ENCODE measurements at places on chromosomes 3 and 15.

- no peak for DNase-seq
Observed at GRCh38 chr3:56860351-56860750, 58.6 kb upstream of the ARHGEF3 start.

DNA sequence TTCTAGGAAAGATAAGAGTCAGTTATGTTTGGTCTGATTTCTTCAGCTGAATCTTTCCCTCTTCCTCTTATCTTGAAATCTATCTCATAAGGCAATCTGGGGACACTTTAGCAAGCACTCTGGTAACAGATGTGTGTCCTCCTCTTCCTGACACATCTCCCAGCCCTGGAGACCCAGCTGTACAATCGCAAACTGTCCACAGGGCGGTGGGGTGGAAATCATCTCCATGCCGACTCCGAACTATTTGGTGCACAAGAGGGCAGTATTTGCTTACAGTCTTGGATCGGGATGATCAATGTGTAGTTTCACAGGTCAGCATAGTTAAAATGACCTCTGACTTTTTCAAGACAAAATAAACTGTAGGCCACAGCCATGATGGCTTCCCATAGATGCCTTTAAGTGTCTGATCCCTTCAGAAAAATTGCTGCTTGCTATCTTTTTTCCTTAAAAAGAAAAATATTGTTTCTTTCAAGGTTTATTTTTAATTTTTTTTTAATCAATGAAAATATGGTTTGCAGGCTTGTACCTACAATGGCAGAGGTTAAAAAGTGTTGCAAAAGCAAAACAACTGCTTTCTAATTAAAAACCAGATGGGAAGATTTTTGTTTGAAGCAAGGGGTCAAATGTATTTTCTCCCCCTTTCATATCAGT is 17.7 kb downstream of the EEFSEC start:
- DNase-seq, result no peak

GRCh38 chr3:20648294-20648693 is 462.3 kb upstream of the SGO1 start:
- DNase-seq, result no peak

DNA sequence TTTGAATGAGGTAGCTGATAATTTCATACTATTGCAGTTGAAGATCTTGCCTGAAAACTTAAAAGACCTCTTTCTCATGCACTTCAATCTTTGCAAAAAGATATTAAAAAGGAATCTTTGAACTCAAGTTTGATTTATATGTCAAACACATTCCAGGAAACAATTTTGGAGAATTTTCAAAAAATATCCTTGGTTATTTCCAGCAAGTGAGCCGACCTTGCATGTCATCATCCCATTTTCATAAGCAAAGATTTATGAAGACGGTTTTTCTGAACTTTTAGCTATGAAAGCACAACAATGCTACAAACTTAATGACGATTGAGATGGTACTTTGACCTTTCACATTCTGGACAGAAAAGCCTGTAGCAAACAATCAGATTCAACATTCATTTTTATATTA is 95.6 kb downstream of the RFX7 start:
- no peak for DNase-seq

DNA sequence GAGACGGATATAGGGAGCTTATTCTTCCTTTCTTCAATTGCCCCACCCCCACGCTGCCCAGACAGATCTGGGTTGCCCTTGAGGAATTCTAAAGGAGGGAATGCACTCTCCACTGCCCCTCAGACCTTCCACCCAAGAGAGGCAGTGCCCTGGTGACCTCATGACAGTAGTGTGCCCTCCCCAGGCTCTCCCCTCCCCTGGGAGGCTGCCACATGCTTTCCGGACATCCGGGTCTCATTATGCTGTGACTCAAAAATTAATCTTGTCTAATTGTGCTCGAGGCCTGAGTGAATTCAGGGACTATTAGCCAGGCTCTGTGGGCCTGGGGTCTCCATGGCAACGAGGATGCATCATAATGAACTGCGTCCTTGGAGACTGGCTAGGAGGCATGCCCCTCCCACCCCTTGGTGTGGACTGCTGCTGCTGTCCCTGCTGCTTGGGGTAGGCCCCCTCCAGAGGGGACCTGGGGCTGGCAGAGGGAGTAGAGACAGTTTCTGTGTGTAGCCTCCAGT is 20.8 kb downstream of the CORO2B start:
- no peak for DNase-seq

DNA sequence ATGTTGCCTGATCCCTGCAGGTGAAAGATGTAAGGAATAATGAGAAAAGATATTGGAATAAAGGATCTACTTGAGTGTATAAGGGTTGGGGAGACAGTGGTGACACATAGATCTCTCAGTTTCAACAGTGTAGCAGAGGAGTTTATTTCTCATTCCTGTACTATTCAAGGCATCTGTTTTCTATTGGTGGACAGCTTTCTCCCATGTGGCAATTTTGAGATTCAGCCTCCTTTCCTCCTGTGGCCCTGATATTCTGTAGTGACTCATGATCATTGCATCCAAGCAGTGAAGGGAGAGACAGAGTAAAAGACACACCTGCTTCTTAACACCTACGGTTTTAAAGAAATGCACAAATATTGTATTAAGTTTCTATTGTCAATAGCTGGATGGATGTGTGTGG is 327.6 kb downstream of the GRM7 start:
- no peak for DNase-seq

DNA sequence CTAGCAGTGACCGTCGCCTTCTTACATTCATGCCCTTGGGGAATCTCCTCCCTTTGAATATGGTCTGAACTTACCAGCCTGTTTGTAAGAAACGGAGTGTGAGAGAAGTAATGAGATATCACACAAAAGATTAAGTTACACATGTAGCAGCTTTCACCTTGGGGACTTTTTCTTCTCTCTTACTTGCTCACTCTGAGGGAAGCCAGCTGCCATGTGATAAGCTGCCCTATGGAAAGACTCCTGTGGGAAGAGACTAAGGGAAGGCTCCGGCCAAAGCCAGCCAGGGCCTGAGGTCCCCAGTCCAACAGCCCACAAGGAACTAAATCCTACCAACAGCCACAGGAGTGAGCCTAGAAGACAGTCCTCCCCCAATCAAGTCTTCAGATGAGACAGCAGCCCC is 190.4 kb upstream of the TSC22D2 start:
- no peak for DNase-seq

GRCh38 chr15:92747047-92747446 is 91.5 kb upstream of the FAM174B start:
- no peak for DNase-seq

GRCh38 chr3:54014067-54014466 is 108.3 kb upstream of the CACNA2D3 start:
- DNase-seq, result no peak

DNA sequence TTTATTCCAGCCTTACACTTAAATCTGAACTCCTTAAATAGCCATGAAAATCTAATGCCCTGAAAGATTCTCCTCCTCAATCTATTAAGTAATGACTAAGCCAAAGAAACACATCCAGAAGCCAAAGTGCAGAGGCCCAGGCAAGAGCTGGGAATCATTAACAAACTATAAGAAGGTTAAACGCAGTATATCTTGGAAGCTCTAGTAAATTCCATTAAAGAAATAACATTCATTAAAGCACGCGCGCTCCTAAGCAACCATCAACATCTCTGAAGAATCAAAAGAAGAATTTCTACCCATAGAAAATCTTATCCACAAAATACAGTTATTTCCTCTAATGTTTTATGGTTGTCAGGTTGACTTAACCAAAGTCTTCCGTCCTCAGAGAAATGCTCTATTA is 29.5 kb downstream of the MB21D2 start:
- no peak for DNase-seq

- no peak for DNase-seq
Observed at GRCh38 chr3:177804646-177805045, 607.4 kb upstream of the TBL1XR1 start.

GRCh38 chr3:123339302-123339701 is 109.6 kb downstream of the ADCY5 start:
- no peak for DNase-seq

DNA sequence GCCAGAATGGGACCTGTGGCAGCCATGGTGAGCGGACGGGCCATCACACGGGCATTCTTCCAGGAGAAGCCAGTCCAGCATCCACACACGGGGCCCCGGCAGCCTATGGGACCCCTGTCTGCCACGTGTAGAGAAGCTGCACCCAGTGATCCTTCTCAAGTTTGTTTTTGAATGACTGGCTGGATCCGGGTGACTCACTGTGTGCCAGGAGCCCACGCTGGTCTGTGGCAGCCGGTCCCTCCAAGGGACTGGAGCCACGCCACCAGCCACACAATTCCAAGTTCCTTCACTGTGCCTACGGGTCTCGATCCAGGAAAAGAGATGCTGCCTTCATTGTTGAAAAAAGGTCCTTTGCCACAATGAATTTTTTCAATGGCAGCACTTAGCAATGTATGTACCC is 58.1 kb downstream of the ATP10A start:
- no peak for DNase-seq

DNA sequence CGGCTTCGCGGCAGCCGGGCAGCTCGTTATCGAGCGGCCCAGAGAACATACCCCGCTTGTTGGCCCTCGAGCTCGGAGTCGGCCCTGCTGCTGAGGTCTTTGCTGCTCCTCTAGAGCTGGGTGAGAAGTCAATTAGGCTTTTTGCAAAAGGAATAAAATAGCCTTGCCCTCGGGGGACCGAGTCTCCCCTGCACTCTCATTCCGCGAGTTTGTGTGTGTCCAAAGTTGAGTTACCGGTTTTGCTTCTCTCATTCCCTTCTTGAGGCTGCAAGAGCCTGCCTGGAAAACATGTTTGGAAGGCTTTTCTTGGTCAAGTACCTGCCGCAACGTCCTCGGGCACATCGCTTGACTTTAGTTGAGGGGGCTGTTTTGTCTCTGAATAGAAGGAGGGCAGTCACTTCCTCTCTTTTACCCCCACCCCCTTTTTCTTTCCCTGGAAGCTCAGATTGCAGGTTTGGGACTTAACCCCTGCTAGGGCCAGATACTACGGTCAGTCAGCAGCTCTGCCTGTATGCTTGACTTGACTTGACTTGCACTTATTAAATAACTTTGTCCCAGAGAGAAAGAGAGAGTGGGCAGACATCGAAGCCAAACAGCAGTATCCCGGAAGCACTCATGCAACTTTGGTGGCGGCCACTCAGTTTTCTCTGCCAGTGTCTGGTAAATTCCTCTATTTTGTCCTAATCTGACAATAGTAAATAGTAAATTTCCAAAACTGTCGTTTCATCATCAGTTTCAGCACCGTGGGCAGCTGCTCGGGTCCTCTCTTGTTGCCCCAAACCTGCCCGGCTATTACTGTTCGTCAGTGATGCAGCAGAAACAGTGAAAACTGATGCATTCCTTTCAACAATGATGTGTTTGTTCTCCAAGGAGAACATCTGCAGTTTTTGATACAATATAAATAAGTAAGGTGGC is 609 bp downstream of the RNF13 start:
- no peak for DNase-seq

GRCh38 chr15:57591237-57591821 is 375 bp upstream of the MYZAP start:
- DNase-seq, result no peak

GRCh38 chr3:33722626-33723370 is 4.7 kb upstream of the CLASP2 start:
- no peak for DNase-seq

DNA sequence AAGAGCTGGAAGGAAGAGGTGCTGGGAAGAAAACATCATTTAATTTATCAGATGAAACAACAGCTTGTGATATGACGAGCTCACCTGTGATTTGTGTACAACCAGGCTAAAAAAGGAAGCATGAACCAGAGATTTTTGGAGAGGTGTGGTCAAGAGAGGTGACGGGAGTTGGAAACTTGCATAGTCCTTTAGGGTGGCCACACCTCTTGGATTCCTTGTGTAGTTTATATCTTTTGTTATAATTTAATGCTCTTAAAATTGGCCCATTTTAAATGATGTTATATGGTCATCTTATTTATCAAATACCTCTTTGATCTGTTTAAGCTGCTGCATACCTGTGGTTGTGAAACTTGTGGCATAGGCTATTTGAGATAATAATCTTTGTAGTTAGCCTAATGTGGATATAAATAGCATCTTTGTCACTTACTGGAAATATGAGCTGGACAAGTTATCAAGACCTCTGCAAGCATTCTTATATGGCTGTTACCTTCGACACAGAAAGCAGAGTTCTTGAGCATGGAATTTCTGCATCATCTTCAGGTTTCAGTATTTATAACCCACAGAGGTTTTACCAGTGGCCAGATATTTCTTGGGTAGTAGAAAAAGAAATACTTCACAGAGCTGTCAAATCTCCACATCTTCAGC is 49.1 kb downstream of the IL1RAP start:
- DNase-seq, result no peak

- peak; percentile 21 for DNase-seq
Observed at GRCh38 chr3:88003115-88003755, 55.6 kb downstream of the CGGBP1 start.

DNA sequence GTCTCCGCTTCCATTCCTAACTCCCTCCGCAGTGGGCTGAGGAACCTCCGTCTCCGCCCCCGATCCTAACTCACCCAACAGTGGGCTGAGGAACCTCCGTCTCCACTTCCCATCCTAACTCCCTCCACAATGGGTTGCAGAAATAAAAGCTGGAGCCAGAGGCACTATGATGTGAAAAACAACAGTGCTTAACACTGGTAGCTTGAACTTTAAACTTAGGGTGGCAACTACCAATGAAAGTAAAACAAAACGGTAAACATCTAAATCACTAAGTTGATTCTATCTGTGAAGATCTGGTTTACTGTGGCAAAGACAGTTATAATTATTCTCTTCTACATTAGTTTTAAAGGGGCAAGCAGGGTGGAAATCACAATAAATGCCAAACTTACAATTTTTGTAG is 25.9 kb upstream of the GP5 start:
- no peak for DNase-seq

- no peak for DNase-seq
Observed at GRCh38 chr3:57822686-57823085, 66.6 kb downstream of the SLMAP start.

DNA sequence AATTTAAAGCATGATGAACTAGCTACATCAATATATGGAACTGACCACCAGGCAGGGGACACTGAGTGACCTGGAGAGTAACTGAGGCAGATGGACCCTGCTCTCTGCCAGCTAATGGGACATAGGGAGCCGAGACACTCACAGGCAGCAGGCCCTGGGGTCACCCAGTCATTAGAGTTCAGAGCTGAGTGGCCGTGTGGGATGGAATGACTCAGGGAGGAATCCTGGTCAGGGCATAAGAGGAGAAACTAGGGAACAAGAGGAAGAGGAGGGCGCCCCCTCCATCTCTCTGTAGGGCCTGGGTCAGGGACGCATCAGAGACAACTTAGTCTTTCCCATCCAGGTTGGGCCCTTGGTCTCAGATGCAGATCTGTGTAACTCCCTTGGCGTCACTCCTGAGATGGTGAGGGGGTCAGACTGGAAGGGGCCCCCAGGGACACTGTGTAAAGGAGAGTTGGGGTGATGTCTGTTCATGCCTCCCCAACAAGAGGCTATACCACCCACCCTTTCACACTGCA is 39.8 kb downstream of the CCDC12 start:
- DNase-seq, result no peak

All from stimulated activated CD4-positive, alpha-beta T cell treated with anti-CD3 and anti-CD28 coated beads, Interleukin-12 subunit alpha, Interleukin-12 subunit beta, amount 100 ng/mL, for 48 hours (primary cell).